ENCODE measurements at places on chromosomes 3 and 15. TPM values are rescaled to one million over a fixed set of nuclear protein-coding genes. Genes with fewer than 3 reads are reported as not detected.

DNA sequence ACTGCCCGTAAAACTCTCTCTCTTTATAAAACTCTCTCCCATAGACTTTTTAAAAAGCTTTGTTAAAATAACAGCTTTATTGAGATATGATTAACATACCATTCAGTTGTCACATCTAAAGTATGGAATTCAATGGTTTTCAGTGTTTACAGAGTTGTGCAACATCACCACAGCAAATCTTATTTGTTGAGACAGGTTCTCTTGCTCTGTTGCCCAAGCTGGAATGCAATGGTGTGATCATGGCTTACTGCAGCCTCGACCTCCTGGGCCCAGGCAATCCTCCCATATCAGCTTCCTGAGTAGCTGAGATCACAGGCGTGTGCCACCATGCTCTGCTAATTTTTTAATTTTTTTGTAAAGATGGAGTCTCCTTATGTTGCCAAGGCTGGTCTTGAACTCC is 35.9 kb upstream of the TRAK1 start:
- H3K27me3 ChIP-seq: no peaks in the 10 kb centered on the region
- H3K27ac ChIP-seq: no peak overlapping the region
- DNase-seq: no peak
- H3K4me1 ChIP-seq: peaks cover 35% of the 10 kb centered on the region
- H3K4me3 ChIP-seq: no peak overlapping the region

- peak overlapping the region; percentile 91 for H3K4me3 ChIP-seq
- no peak overlapping the region for H3K27ac ChIP-seq
- H3K4me1 ChIP-seq: no peaks in the 10 kb centered on the region
- no peaks in the 10 kb centered on the region for H3K27me3 ChIP-seq
These were observed 1.3 kb upstream of the ITPR1 start for GRCh38 chr3:4491855-4492207.

DNA sequence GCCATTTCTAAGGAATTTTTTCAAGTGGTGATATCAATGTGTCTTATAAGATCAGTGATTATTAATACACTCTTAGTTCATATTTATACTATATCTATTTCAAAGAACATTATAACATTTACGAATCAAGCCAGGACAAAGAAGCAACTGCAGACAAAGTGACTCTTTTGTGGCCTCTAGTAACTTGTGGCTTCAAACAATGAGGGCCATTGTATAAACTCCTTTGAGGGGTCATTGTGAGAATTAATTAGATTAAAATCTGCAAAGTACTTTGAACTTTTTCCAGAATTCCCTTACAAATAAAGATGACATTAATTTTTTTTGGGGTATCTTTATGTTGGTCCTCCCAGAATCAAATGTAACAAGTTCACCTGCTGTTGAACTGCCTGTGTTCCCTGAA is 12.3 kb upstream of the SLC30A4 start:
- H3K36me3 ChIP-seq: no peaks in the 10 kb centered on the region
- H3K4me1 ChIP-seq: no peaks in the 10 kb centered on the region
- H3K27me3 ChIP-seq: no peaks in the 10 kb centered on the region
- H3K4me3 ChIP-seq: no peak overlapping the region
- DNase-seq: no peak

GRCh38 chr15:67504056-67504455 is 16.9 kb upstream of the C15orf61 start:
- DNase-seq: no peak
- H3K4me3 ChIP-seq: no peak overlapping the region
- no peak overlapping the region for H3K27ac ChIP-seq
- no peaks in the 10 kb centered on the region for H3K4me1 ChIP-seq
- no peaks in the 10 kb centered on the region for H3K36me3 ChIP-seq

GRCh38 chr3:42182555-42182954 is 83.4 kb downstream of the CCK start:
- no peaks in the 10 kb centered on the region for H3K27me3 ChIP-seq
- no peak overlapping the region for H3K4me3 ChIP-seq
- DNase-seq: no peak
- H3K27ac ChIP-seq: no peak overlapping the region
- H3K36me3 ChIP-seq: peaks cover 2% of the 10 kb centered on the region

GRCh38 chr15:79601405-79602086 is 169.4 kb downstream of the MINAR1 start:
- no peaks in the 10 kb centered on the region for H3K4me1 ChIP-seq
- H3K4me3 ChIP-seq: no peak overlapping the region
- H3K27ac ChIP-seq: no peak overlapping the region
- no peaks in the 10 kb centered on the region for H3K36me3 ChIP-seq
- no peaks in the 10 kb centered on the region for H3K27me3 ChIP-seq

GRCh38 chr15:78739996-78740903 is 71.0 kb downstream of the ADAMTS7 start:
- H3K27me3 ChIP-seq: no peaks in the 10 kb centered on the region
- no peak overlapping the region for H3K27ac ChIP-seq
- no peaks in the 10 kb centered on the region for H3K4me1 ChIP-seq
- no peaks in the 10 kb centered on the region for H3K36me3 ChIP-seq
- no peak overlapping the region for H3K4me3 ChIP-seq
- peak; percentile 38 for DNase-seq

DNA sequence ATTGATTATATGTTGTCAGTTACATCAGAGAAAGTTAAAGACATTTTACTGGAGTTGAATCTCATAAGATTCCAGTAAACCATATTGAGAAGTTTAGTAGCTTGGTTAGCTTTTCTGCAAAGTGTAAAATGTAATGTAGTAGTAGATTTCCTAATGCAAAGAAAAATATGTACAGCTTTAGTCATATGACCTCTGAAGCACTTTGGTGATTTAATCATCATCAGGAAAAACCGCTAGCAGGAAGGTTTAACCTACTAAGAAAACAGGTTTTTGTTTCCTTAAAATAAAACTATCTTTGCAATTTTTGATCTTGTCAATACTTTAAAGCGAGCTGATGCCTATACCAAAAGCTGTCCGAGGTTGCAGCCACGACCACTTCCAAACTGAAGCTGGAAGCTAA is 364.6 kb upstream of the ZNF385D start:
- H3K27ac ChIP-seq: no peak overlapping the region
- no peaks in the 10 kb centered on the region for H3K27me3 ChIP-seq
- DNase-seq: no peak
- H3K4me1 ChIP-seq: no peaks in the 10 kb centered on the region

DNA sequence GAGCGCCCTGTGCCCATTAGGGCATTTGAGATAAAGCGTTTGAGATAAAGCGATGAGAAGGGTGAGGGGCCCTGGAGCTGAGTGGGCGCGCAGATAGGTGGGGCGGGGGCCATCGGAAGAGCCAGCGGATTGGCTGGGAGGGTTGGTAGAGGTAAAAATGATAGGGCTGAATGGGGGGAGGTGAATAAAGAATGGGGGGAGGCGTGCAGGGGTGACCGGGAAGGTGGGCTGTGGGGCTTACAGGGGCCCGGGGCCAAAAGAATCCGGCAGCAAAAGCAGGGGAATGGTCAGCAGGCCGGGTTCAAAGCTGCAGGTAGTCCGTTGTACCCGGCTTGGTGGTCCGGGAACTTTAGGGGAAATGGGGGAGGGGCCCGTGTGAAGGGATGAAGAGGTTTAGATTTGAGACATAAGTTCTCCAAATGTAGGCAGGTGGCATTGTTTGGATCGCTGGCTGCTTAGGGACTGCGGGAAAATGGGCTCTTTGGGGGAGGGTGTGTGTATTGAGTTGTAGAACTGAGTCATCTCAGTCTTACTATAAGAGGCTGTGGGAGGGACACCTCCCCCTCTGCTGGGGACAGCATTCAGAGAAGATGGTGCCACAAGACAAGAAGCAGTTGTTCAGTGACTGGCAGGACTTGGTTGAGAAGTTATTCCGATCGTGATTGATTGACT is 610 bp downstream of the ARID3B start:
- H3K27me3 ChIP-seq: no peaks in the 10 kb centered on the region
- peak overlapping the region; percentile 67 for H3K27ac ChIP-seq
- H3K36me3 ChIP-seq: no peaks in the 10 kb centered on the region
- peak overlapping the region; percentile 50 for H3K4me3 ChIP-seq
- H3K4me1 ChIP-seq: peaks cover 11% of the 10 kb centered on the region

- DNase-seq: no peak
- H3K4me1 ChIP-seq: no peaks in the 10 kb centered on the region
- no peak overlapping the region for H3K4me3 ChIP-seq
- no peak overlapping the region for H3K27ac ChIP-seq
- H3K27me3 ChIP-seq: no peaks in the 10 kb centered on the region
These were observed 437.8 kb upstream of the BCHE start for GRCh38 chr3:166275024-166275390.

DNA sequence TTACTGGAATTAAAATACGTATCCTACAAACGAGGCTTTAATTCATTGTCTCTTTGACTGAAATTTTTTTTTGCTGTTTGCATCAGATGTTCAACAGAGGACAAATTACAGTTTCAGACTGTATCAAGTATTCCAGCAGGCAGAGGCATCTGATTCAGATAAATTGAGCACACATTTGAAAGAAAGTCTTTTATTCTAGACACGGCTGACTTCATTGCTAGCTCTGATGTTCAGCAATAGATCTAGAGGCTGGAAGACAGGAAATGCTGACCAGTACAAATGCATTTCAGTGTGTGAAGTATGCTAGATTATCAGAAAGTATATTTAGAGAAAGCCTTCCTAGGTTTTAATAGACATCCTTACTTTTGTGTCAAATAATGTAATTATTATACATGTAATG is 472.2 kb downstream of the NLGN1 start:
- no peaks in the 10 kb centered on the region for H3K27me3 ChIP-seq
- no peaks in the 10 kb centered on the region for H3K36me3 ChIP-seq
- no peaks in the 10 kb centered on the region for H3K4me1 ChIP-seq
- H3K4me3 ChIP-seq: no peak overlapping the region

DNA sequence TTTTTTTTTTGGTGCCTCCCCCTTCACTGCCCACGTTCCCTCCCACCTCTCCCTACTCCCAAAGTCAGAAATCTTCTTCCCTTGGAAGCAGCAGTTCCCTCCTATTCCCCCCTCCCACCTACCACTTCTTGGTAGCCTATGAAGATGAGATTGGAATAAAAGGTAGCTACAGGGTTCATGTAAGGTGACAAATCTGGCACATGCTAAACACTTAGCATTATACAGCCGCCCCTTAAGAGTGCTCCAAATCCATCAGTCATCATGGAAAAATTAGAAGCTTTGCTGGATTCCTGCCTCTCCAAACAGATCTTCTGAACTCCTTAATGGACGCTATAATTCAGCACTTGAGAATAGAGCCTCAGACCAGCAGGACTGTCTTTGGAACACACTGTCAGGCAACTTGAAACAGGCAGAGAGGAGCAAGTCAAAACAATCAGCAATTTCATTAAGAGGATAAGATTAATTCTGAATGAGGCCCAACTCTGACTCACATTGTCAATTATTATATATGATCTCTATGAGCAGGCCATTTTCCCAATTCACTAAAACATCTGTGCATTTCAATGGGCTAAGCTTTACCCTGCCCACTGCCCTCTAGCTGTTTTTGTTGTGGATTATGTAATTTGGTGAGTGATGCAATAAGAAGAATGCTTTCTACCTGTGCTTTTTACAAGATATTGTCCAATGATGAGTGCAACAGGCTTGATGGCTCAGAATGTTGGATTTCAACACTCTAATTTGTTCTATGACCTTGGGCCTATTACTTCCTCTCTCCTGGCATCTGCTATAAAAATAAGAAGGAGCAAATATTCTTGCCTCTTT is 34.6 kb upstream of the SPRED1 start:
- DNase-seq: no peak
- H3K4me1 ChIP-seq: peaks cover 2% of the 10 kb centered on the region
- H3K27me3 ChIP-seq: no peaks in the 10 kb centered on the region

The PLCB2 gene
- total RNA-seq: 37.2 TPM

The DUOXA2 gene
- total RNA-seq: not detected

The LIPH gene
- 14.7 TPM for total RNA-seq

The IL5RA gene
- 1.1 TPM for total RNA-seq

The EFCC1 gene
- total RNA-seq: 3.7 TPM

The CD86 gene
- total RNA-seq: 6.3 TPM

The FBXL22 gene
- total RNA-seq: 4.7 TPM

The CHL1 gene
- 109 TPM for total RNA-seq

The OTOL1 gene
- total RNA-seq: not detected

Data from kidney (tissue), 22 donors.